ENCODE measurements at places on chromosomes 12 and 14.

DNA sequence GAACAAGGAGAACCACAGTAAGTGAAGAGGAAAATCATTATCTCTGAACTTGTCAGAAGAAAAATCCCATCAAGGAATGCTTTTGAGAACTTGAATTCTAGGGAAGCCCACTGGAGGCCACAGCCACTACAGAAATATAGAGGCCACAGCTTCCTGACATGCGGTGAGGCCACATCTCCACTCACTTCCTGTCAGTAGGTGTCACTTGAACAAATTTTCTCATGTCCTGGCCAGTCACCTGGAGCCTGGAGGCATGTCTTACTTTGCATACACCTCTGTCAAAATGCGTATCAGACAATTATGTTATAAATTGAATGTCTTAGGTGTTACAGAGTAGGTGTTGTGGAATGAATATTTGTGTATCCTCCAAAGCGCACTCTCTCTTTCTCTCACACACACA is 370.3 kb downstream of the DAD1 start:
- DNase-seq: no peak

DNA sequence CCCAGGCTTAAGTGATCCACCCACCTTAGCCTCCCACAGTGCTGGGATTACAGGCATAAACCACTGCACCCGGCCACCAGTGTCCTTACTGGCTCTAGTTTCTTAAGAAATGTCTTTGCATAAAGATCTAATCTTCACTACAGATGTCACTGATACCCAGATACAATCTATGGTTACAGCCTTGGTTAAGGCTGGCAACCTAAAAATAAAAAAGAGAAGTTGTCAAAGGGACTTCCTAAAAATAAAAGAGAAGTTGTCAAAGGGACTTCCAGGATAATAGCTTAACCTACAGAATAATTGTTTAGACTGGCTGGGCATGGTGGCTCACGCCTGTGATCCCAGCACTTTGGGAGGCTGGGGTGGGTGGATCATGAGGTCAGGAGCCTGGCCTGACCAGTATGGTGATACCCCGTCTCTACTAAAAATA is 27.6 kb downstream of the ETFBKMT start:
- DNase-seq: no peak

- no peak for DNase-seq
Measured at GRCh38 chr14:49621114-49621881, 699 bp downstream of the MGAT2 start.

- DNase-seq: no peak
Measured at GRCh38 chr12:18811273-18811672, 73.4 kb downstream of the CAPZA3 start.

- no peak for DNase-seq
Measured at GRCh38 chr12:51472984-51473383, 48.4 kb downstream of the SLC4A8 start.

- no peak for DNase-seq
Measured at GRCh38 chr14:99413911-99414310, 66.7 kb downstream of the SETD3 start.

DNA sequence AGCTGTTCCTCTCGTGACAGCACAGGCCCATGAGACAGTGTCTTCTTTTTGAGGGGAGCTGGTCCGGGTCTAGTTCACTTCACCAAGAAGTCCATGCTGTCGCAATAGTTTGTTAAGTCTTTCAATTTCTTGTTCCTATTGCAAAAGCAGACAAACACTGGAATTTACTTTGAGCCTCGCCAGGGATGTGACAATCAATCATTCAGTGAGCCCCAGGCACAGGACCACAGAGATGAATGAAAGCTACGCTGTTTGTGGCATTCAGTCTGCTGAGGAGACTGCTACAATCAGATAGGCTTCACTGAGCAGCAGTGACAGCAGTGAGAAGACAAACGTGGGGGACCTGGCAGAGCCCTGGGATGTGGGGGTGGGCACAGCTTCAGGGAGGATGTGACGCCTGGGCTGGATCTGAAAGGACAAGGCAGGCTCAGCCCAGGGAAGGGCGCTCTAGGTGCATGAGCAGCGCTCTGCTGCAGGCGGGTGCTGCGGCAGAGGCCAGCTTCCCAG is 35.5 kb downstream of the TCTN1 start:
- DNase-seq: no peak

DNA sequence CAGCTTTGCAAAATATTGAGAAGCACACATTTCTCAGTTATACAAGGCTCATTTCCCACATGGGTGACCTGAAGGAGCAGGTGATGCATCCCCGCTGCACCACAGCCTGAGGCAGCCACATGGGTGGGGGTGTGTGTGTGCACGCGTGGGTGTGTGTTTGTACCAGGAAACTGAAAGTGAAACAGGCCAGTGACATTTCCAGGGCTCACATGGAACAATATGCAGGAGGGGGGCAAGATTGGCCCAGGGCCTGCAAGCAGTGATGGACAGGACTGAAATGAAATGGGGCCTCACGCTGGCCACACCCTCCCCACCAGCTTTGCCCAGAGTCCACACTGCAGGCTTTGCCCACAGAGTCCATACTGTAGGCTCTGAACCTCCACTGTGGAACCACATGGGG is 154.2 kb upstream of the PARP11 start:
- peak; percentile 44 for DNase-seq

GRCh38 chr12:3310271-3311026 is 180.6 kb upstream of the PRMT8 start:
- no peak for DNase-seq

GRCh38 chr14:101185946-101186345 is 282.4 kb upstream of the RTL1 start:
- DNase-seq: no peak

GRCh38 chr12:70618371-70618770 is 18.9 kb downstream of the PTPRB start:
- DNase-seq: no peak

- DNase-seq: no peak
Measured at GRCh38 chr14:64800000-64800399, 79.7 kb downstream of the SPTB start.
